ENCODE measurements at places on chromosomes 5 and 9.

- DNase-seq: no peak
Observed at GRCh38 chr9:120966013-120966369, 39.4 kb upstream of the TRAF1 start.

DNA sequence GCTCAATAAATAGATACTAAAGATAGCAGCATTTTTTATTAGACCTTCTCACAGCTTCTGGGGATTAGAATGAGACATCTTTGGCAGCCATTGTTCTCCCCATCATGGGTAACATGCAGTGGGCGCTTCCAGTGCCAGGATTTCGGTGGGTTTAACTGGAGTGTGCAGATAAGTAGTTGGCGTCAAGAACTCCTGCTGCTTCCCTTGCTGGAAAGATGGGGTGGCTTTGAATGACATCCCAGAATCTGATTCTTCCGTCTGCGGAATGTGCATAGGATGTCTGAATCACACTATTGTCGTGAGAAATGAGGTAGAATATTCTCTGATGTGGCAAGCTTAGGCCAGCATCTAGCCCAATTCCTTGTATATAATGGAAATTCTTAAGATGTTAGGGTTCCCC, 7.3 kb downstream of the SFXN1 start:
- DNase-seq: no peak

DNA sequence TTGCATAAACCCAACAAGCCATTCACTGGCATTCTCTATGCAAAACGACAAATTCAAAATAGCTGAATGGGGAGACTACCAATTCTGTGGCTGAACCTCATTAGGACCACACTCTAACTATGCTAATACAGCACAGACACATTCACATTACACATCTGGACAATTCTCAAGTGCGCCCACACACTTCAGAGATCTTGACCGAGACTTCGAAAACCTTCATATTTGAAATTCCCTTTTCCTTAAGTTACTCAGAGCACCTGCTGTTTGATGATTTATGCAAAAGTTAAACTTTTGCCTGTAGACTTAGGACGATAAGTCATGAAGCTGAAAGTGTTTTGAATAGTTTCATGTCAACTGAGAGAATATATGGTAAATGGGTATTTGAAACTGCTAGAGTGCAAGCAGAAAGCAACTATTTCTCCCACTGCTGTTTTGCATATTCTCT, 111.9 kb downstream of the FBN2 start:
- no peak for DNase-seq

- no peak for DNase-seq
Observed at GRCh38 chr5:112975721-112976431, 722 bp upstream of the DCP2 start.

DNA sequence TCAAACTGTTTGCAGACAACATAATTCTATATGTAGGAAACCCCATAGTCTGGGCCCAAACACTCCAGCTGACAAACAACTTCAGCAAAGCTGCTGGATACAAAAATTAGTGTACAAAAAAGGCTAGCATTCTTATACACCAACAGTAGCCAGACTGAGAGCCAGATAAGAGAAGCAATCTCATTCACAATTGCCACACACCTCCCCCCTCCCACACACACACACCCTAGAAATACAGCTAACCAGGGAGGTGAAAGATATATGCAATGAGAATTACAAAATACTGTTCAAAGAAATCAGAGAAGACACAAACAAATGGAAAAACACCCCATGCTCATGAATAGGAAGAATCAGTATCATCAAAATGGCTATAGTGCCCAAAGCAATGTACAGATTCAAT, 9.0 kb downstream of the MTREX start:
- DNase-seq: no peak

- DNase-seq: no peak
Observed at GRCh38 chr9:88169700-88170099, 31.4 kb upstream of the SPATA31C2 start.

DNA sequence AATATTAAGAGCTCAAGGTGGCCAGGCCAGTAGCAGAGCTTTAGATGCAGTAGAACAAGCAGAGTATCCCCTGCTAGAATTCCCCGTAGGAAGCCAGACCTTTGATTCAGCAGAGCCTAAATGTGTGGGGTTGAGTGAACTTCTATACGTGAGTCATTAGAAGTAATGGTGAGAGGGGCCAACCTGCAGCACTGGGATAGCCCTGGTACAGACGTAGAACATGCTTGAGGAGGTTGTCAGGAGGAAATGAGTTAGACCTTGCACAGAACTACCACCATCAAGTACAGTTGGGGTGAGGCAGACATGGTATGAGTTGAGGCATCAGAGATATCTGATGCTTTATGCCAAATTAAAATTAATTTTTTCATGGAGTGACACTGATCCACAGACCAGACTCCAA, 42.0 kb downstream of the PDCD1LG2 start:
- no peak for DNase-seq

GRCh38 chr5:100546001-100546400, 10.8 kb downstream of the FAM174A start:
- DNase-seq: no peak

- no peak for DNase-seq
Observed at GRCh38 chr5:100519075-100519474, 16.1 kb upstream of the FAM174A start.

Measured in endothelial cell (in vitro differentiated cells).